ENCODE measurements at places on chromosomes 7 and 10. TPM values are rescaled to one million over a fixed set of nuclear protein-coding genes. Genes with fewer than 3 reads are reported as not detected.

The ACTL6B gene
- not detected for total RNA-seq

The NYAP1 gene
- 0.08 TPM for total RNA-seq

The ARL5B gene
- 7.8 TPM for total RNA-seq

The CLCN1 gene
- total RNA-seq, result 3.6 TPM

The AKR1C8 gene
- total RNA-seq, result not detected

The BTBD16 gene
- not detected for total RNA-seq

The GOLGA7B gene
- 4.1 TPM for total RNA-seq

The PNLIP gene
- total RNA-seq, result 3.5 TPM

The FAM13C gene
- 13.5 TPM for total RNA-seq

The SPDYE5 gene
- total RNA-seq, result 0.28 TPM

The FAM25C gene
- total RNA-seq, result not detected

The MKI67 gene
- total RNA-seq, result 0.02 TPM

The MICALL2 gene
- 4.6 TPM for total RNA-seq

The SPDYE8 gene
- total RNA-seq, result not detected

The MPP7 gene
- 11.3 TPM for total RNA-seq

The GATA3 gene
- 0.64 TPM for total RNA-seq

The HACD1 gene
- total RNA-seq, result 35.7 TPM

The ARHGAP22 gene
- total RNA-seq, result 1.3 TPM

The RARRES2 gene
- total RNA-seq, result 17.9 TPM

The NKX1-2 gene
- not detected for total RNA-seq

The CALML5 gene
- total RNA-seq, result not detected

The INHBA gene
- 0.49 TPM for total RNA-seq

The CCDC3 gene
- total RNA-seq, result 4.7 TPM

The RHOBTB1 gene
- 23.6 TPM for total RNA-seq

The PDCD4 gene
- total RNA-seq, result 19.7 TPM

The HOXA13 gene
- not detected for total RNA-seq

The GNG11 gene
- total RNA-seq, result 8.0 TPM

The SAMD9L gene
- 3.6 TPM for total RNA-seq

The PPP1R3C gene
- total RNA-seq, result 295 TPM

The DRGX gene
- total RNA-seq, result not detected

The SFRP4 gene
- total RNA-seq, result 0.38 TPM

The MUC12 gene
- total RNA-seq, result 0.13 TPM

The TCAF1 gene
- 107 TPM for total RNA-seq

The SEMA4G gene
- total RNA-seq, result 1.0 TPM

The UTF1 gene
- not detected for total RNA-seq

The MMD2 gene
- not detected for total RNA-seq

The CALY gene
- total RNA-seq, result not detected

The PRLHR gene
- not detected for total RNA-seq

The MYH16 gene
- not detected for total RNA-seq

The SFMBT2 gene
- total RNA-seq, result 3.0 TPM

The GRM3 gene
- not detected for total RNA-seq

The ITIH5 gene
- total RNA-seq, result 13.0 TPM

The SPDYE2B gene
- not detected for total RNA-seq

The EGR2 gene
- total RNA-seq, result 1.0 TPM

The COPS6 gene
- total RNA-seq, result 105 TPM

The PSPH gene
- total RNA-seq, result 4.8 TPM

The LIPN gene
- total RNA-seq, result not detected

The CCDC7 gene
- total RNA-seq, result 14.3 TPM

The POMZP3 gene
- total RNA-seq, result 8.0 TPM

The AZGP1 gene
- total RNA-seq, result 0.49 TPM

The BICC1 gene
- 8.2 TPM for total RNA-seq

The FAM241B gene
- 1.1 TPM for total RNA-seq

The CFAP46 gene
- 6.5 TPM for total RNA-seq

The ZPBP gene
- not detected for total RNA-seq

The ECHS1 gene
- total RNA-seq, result 121 TPM

The SPAG6 gene
- not detected for total RNA-seq

The PDGFA gene
- total RNA-seq, result 15.9 TPM
